ENCODE measurements at places on chromosomes 3 and 15. TPM values are rescaled to one million over a fixed set of nuclear protein-coding genes. Genes with fewer than 3 reads are reported as not detected.

Gene FHIT
- total RNA-seq: 10.0 TPM

Gene SHQ1
- 11.3 TPM for total RNA-seq

Gene FBLN2
- total RNA-seq: 36.7 TPM

Gene RBMS3
- 61.9 TPM for total RNA-seq

Gene ZPLD1
- total RNA-seq: not detected

Gene INSYN1
- total RNA-seq: 10.0 TPM

DNA sequence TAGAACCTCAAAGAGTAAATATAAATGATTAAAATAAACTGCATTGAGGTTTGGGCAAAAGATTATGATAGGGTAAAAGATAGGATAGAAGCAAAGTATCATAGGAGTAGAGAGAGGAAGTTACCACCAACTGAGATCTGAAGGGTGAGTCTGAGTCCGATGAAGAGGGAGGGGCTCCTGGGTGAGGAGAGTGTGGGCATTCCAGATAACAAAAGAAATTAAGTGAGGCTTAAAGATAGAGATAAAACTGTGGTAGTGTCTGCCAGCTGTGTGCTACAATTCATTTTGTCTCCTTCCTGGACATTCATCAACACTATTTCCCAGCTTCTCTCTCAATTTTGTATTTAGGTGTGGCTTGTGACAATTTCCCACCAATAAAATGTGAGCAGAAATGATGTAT is 343.0 kb upstream of the PLSCR5 start:
- H3K4me1 ChIP-seq: no peaks in the 10 kb centered on the region
- H3K27ac ChIP-seq: no peak overlapping the region
- no peak overlapping the region for H3K4me3 ChIP-seq
- no peak for DNase-seq
- H3K27me3 ChIP-seq: no peaks in the 10 kb centered on the region

DNA sequence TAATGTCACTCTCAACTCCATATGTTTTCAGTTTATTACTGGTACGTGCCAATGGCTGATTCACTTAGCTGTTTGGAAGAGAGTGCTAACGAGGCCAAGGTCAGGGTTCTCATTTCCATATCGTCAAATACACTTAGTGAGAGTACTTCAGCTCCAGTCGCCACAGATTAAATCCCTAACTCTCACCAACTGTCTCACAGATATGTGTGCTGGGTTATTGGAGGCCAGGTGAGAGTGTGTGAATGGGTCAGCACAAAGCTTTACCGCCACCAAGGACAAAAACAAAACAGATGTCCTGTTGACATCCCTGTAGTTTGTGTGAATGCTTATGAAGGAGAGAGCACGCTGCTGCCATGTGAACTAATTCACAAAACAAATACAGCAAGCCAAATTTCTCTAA is 133.5 kb upstream of the TBL1XR1 start:
- no peak overlapping the region for H3K4me3 ChIP-seq
- no peak for DNase-seq
- H3K27ac ChIP-seq: no peak overlapping the region
- peaks cover 6% of the 10 kb centered on the region for H3K4me1 ChIP-seq

- no peak overlapping the region for H3K27ac ChIP-seq
- DNase-seq: no peak
- H3K4me1 ChIP-seq: no peaks in the 10 kb centered on the region
- no peaks in the 10 kb centered on the region for H3K36me3 ChIP-seq
These were observed 80.4 kb downstream of the NEDD4 start for GRCh38 chr15:55912982-55913381.

GRCh38 chr15:31304751-31305365 is 21.8 kb upstream of the KLF13 start:
- H3K36me3 ChIP-seq: no peaks in the 10 kb centered on the region
- DNase-seq: peak; percentile 47
- no peak overlapping the region for H3K4me3 ChIP-seq
- no peaks in the 10 kb centered on the region for H3K4me1 ChIP-seq
- no peak overlapping the region for H3K27ac ChIP-seq

- no peaks in the 10 kb centered on the region for H3K27me3 ChIP-seq
- no peak overlapping the region for H3K27ac ChIP-seq
- H3K4me1 ChIP-seq: no peaks in the 10 kb centered on the region
- no peak for DNase-seq
- no peaks in the 10 kb centered on the region for H3K36me3 ChIP-seq
These were observed 11.3 kb upstream of the UBE3A start for GRCh38 chr15:25450163-25450562.

- no peaks in the 10 kb centered on the region for H3K4me1 ChIP-seq
- no peak for DNase-seq
- no peak overlapping the region for H3K4me3 ChIP-seq
- H3K27ac ChIP-seq: no peak overlapping the region
These were observed 21.4 kb upstream of the LIPC start for GRCh38 chr15:58410353-58410752.

Measured in sigmoid colon (tissue), 7 donors.